CD4-positive, alpha-beta T cell treated with Interleukin-10 for 1 hour (primary cell): ENCODE measurements at places on chromosomes 7 and 10.

GRCh38 chr7:22151901-22152300 lies 205.1 kb downstream of the RAPGEF5 start:
- no peak for DNase-seq

DNA sequence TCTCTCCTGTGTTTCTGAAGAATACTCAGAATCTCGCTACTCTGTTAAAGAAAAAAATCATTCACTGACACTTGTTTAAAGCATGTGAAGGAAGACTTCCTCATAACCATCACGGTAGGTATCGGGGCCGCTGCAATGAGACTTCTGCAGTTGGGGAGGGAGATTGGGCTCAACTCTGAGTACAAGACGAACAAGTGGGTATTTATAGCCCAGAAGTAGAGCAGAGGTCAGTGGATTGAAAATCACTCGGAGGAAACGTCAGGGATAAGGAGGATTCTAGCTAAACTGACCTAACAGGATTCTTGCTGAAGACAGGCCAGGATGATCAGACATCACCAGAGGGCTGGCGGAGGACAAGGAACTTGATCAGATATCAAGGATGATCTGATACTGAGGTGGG lies 33.3 kb downstream of the ITPRIP start:
- no peak for DNase-seq

GRCh38 chr10:792792-793100 lies 103.3 kb upstream of the DIP2C start:
- DNase-seq, result no peak

DNA sequence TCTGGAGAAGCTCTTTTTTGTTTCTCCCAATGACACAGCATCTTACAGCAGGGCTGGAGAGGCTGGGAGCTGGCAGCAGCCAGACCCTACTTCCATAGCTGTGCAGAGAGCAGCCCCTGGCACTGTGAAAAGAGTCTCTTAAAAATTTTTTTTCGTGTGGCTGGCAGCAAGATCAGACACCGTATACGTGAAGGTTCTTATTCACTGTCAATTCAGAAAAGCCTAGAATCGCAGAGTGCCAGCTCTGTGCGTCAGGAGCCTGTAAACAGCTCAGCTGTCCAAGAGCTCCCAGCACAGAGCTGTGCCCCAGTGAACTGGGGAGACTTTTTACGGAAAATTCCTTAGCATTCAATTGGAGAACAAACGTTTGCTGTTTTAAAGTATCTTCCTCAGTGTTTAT lies 6.5 kb downstream of the BAG3 start:
- no peak for DNase-seq

DNA sequence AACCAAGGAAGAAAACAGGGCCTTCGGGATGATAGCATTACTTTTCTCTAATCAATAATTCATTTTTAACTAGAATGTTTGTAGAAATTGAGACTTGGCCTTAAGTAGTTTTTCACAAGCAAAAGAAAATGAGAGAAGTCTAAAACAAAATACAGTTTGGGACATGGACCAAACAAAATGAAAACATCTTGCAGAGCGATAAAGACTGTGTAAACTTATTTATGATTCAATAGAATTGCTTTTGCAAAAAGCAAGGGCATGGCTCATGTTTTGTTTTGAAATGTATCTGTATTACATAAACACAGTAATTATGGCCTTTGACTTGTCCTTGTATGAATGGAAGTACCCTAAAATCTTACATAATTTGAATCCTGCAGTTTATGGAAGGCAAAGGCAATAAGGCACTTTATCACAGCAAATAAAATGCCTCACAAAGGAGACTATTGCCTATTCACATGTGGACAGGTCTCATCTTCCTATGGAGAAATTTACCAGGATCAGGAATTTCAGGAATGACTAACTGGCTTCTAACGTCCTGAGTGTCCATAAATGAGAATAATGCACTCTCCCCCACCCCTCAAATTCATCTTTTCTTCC lies 295.2 kb downstream of the PTEN start:
- DNase-seq, result no peak

GRCh38 chr10:11325817-11326216 lies 285.6 kb downstream of the USP6NL start:
- no peak for DNase-seq

- DNase-seq, result no peak
Measured at GRCh38 chr10:42981358-42982236, 95.3 kb upstream of the RET start.

DNA sequence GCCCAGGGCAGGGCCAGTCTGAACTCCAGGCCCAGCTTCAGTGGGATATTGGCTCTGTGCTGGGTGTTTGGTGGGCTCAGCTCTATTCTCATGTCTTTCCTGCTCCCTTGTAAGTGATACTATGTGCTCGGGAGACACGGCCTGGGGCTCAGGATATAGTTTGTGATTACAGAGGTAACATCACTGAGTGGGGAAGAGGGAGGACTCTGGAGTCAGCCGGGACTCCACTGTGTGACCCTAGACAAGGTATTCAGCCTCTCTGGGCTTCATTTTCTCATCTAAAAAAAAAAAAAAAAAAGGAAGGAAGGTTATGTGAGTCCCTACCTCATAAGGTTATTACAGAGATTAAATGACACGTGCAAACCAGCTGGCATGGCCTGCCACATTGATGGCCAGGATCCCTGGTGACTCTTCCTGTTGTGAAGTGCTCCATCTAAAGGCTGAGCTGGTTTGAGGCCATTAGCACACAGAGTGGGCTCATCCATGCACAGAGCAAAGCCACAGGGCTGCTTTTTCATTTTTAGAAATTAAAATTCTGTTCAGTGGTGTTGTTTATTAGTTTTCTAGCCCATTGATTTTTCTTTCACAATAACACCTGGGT lies 15.7 kb downstream of the SLC13A4 start:
- DNase-seq, result no peak

GRCh38 chr7:131556909-131557651 lies 652 bp upstream of the PODXL start:
- no peak for DNase-seq

- DNase-seq, result no peak
Measured at GRCh38 chr10:96964131-96964530, 132.0 kb downstream of the LCOR start.

- no peak for DNase-seq
Measured at GRCh38 chr10:121904888-121905287, 22.9 kb downstream of the ATE1 start.

- no peak for DNase-seq
Measured at GRCh38 chr10:12396567-12396966, 47.2 kb downstream of the CAMK1D start.

DNA sequence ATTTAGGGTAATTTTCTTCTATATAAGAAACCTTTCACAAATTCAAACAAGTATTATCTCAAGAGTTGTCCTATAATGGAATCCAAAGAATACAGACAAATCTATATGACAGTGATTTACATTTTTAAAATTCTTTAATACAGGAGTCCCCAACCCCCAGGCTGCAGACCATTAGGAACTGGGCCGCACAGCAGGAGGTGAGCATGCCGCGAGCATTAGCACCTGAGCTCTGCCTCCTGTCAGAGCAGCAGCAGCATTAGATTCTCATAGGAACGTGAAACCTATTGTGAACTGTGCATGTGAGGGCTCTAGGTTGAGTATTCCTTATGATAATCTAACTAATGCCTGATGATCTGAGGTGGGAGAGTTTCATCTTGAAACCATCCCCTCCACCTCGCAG lies 37.7 kb downstream of the SNX13 start:
- no peak for DNase-seq

DNA sequence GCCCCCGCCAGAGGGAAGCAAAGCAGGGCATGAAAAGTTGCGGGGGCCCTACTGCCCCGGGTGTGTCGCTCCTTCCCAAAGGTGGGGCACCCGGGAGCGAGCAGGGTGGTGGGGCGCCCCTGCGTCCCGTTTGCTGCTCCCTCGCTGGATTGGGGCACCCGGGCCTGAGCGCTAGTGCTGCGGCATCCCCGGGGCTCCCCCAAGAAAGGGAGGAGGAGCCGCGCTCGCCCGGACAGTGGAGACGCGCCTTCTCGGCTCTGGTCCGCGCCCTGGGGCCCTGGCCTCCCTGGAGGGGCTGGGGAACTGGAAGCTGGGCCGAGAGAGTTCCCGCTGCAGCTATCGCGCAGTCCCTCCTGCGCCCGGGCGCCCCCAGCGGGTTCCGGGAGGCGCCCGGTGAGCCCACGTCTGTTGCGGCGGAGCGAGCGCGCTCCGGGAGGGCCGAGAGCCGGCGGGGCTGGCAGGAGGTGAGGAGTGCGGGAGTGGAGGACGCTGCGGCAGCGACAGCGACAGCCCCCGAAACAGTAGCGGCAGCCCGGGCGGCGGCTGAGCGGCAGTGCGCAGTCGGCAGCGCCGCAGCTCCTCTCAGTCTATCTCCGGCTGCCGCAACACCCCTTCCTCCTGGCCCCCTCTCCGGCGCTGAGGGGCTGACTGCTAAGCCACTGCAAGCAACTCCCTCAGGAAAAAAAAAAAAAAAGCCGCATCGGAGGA lies 504 bp upstream of the BMPER start:
- no peak for DNase-seq
